Muscle of back (tissue), 13 donors: ENCODE measurements at places on chromosomes 6 and 20. TPM values are rescaled to one million over a fixed set of nuclear protein-coding genes. Genes with fewer than 3 reads are reported as not detected.

FAM209A gene
- 0.46 TPM for polyA plus RNA-seq

DNA sequence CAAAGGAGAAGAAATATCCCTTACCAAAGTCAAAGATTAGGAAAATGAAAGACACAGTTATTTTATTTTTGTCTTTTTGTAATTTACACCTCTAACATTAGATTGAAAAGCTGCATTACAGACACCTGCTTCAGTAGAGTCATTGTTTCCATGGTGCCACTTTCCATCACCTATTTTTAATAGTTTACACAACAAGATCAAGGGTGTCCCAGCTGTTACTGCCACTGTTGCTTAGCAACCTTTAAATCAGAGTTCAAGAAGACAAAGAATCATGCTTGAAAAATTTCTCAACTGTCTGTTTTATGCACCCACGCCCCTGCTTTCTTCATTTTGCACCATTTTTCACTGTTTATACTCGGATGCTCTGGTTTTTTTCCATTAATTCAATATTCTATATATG lies 668.2 kb upstream of the GJE1 start:
- DNase-seq: peak; percentile 54

DNA sequence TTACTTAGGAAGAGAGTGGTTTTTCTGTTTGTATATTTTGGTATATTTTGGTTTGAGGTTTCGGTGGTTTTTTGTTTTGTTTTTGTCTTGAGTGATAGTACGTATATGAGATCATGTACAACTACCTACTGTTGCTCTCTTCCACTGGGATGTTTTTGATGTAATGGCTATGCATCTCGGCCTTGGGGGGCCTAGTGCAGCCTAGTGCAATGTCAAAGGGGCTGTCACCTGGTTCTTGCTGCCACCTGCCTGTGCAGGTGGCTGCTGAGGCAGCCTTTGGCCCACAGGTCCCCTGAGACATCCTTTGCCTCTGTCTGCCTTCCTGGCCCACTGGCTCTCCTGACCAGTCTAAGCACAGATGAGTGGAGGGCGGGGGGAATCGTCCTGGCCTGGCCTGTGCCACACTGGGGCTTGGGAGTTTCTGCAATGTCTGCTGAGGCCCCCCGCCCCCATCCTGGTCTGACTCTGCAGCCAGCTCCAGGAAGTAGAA lies 546.6 kb downstream of the CD83 start:
- no peak for DNase-seq

- no peak for DNase-seq
Measured at GRCh38 chr6:1773700-1774099, 164.0 kb downstream of the FOXC1 start.

DNA sequence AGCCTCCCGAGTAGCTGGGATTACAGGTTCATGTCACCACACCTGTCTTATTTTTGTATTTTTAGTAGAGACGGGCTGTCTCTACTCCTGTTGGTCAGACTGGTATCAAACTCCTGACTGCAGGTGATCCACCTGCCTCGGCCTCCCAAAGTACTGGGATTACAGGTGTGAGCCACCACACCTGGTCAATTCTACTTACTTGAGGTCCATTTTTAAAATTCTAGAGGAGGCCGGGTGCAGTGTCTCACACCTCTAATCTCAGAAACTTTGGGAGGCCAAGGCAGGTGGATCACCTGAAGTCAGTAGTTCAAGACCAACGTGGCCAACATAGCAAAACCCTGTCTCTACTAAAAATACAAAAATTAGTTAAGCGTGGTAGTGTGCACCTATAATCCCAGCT lies 7.8 kb downstream of the RIPOR3 start:
- DNase-seq: no peak
